ENCODE measurements at places on chromosomes 2 and 18.

- DNase-seq, result no peak
Measured at GRCh38 chr2:26550276-26551015, 72.5 kb upstream of the OTOF start.

DNA sequence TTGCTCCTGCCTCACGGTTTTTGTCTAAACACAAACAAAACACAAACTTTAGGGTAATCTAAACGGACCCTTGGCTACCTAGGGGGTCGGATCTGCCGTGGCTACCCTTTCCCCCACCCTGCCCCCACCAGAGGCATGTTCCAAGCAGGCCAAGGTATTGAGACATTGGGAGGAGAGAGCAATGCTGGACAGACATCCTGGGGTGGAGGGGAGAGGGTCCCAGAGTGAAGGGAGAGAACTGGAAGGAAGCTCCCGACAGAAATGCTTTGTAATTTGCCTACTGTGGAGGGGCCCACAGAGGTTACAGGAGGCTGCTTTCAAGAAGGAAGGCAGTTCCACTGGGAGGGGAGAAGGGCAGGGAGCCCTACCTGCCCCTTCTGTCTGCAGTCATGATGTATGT, 13.9 kb upstream of the MAT2A start:
- no peak for DNase-seq

- DNase-seq, result no peak
Measured at GRCh38 chr18:4748975-4749374, 293.9 kb upstream of the DLGAP1 start.

GRCh38 chr2:5959836-5960820, 267.9 kb downstream of the SOX11 start:
- no peak for DNase-seq

DNA sequence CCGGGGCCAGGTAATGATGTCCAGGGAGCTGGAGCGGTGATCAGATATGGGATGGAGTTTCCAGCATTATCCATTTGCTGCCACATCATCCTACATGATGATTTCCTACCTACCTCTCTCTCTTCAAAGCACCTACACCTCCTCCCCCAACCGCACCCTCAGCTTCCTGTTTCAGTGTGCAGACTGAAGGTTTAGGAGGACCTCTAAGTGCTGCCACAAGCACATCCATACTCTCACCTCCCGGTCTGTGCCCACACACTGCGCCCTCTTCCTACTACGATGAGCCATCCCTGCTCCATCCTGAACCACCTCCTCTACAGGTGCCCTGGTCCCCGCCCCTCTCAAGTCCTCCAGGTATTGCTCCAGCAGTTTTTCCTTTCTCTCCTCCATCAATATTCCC, 123.7 kb downstream of the ALPK2 start:
- no peak for DNase-seq

- no peak for DNase-seq
Measured at GRCh38 chr2:131365452-131365851, 1.5 kb upstream of the RAB6D start.

DNA sequence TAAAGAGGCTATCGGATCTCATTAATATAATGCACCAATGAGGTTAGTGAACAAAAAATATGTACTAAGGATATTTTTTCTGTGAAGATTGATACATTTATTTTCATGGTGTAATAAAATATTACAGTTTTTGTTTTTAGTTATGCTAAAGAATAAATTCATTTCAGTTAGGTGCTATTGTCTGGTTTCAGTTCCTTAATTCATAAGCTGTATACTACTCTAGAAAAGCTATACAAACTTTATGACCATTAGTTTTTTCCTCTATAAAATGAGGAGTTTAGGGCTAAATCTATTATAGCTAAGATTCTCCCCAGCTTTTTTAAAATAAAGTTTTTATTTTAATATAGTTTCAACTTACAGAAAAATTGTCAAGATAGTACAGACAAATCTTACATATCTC, 1311.7 kb upstream of the NXPH2 start:
- no peak for DNase-seq

- DNase-seq, result no peak
Measured at GRCh38 chr2:8546612-8547283, 135.1 kb upstream of the ID2 start.

DNA sequence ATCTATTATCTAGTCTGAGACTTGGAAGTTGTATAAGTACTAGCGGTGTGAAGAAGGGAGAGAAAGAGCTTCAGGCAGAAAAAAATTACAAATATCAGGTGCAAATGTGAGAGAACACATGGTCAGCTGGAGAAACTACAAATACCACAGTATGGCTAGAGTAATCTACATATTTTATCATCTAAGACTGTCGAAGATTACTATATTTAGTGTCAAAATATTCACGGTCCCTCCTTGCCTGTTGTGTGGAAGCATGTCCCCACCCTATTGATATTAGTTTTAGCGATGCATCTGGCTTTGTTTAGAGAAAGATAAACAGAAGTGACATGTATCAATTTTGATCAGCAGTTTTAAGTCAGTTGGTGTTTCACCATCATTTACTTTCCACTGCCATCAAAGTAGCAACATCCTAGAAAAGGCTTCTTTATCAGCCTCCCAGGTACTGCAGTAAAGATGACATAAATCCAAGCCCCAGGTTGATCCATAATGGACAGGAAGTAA, 90.5 kb upstream of the ITGA4 start:
- no peak for DNase-seq

- peak; percentile 18 for DNase-seq
Measured at GRCh38 chr2:108621087-108621559, 86.9 kb downstream of the LIMS1 start.

- DNase-seq, result no peak
Measured at GRCh38 chr2:149743842-149744448, 156.4 kb upstream of the MMADHC start.

- DNase-seq, result no peak
Measured at GRCh38 chr2:12678186-12678585, 38.5 kb upstream of the TRIB2 start.

GRCh38 chr2:215357660-215358059, 45.8 kb downstream of the ATIC start:
- no peak for DNase-seq

GRCh38 chr2:71463342-71463654, 9.9 kb downstream of the DYSF start:
- DNase-seq, result no peak

DNA sequence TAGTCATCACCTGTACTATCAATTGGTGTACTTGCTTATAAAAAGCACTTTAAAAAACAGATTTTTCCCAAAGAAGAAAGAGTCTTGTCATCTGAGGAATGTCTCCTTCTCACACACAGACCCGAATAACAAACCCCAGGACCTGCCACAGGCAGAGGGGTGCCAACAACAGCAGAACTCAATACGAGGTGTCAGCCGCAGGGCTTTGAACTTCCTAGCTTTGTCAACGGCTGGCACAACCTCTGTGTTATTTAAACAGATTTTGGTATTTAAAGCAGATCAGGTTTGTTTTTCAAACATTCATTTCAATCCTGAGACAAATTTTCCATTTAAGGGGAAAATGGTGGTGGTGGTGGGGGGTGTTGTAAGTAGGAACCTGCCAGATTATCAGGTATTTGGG, 138.4 kb upstream of the RIOK3 start:
- no peak for DNase-seq

GRCh38 chr18:78721238-78721875, 258.3 kb upstream of the SALL3 start:
- DNase-seq, result no peak

GRCh38 chr18:39958876-39959275, 1996.2 kb upstream of the PIK3C3 start:
- DNase-seq, result no peak

DNA sequence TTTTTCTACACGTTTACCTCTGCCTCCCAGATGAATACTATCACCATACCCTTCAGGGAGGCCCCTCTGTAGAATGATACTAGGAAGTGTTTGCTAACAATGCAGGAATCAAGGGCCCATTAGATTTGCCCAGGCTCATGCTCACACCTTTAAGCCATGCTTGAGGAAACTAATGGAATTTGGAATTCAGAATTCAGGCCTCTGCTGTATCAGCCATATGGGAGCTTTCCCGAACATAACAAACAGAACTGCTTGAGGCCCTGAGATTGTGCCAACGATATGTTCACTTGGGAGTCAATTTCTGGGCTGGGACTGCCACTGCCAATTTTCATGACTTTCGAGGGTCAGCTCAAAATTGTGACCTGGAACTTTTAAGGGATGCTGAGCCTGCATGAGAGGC, 282.5 kb downstream of the CLIP4 start:
- DNase-seq, result no peak

GRCh38 chr2:49296107-49296867, 142.0 kb upstream of the FSHR start:
- DNase-seq, result no peak

GRCh38 chr2:28322981-28323396, 69.7 kb upstream of the FOSL2 start:
- no peak for DNase-seq

GRCh38 chr18:3014503-3015203, 1.7 kb upstream of the LPIN2 start:
- DNase-seq, result no peak

DNA sequence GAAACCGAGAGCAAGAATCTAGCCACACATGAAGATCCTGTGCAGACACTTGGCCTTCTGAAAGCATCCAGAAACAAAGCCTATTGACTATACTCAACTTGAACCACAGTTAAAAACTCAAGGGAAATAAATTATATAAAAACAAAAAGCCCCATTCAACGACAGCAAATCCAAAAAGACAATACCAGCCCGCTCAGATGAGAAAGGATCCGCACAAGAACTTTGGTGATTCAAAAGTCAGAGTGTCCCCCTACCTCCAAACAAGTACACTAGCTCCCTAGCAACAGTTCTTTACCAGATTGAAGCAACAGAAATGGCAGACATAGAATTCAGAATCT, 163.2 kb downstream of the WDPCP start:
- no peak for DNase-seq

DNA sequence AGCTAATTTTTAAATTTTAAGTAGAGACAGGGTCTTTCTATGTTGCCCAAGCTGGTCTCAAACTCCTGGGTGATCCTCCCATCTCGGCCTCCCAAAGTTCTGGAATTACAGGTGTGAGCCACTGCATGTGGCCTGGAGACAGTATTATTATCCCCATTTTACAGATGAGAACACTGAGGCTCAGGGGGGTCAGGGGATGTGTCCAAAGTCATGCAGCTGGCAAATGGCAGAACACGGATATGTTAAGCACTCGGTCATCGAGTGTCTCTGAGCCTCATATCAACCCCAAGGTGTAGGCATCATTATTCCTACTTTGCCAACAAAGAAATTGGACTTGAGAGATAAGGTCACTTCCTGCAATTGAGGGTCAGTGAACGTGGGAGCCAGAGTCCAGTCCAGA, 12.6 kb downstream of the KCNK3 start:
- no peak for DNase-seq

- DNase-seq, result peak; percentile 60
Measured at GRCh38 chr2:14903709-14904374, 271.3 kb downstream of the LRATD1 start.

DNA sequence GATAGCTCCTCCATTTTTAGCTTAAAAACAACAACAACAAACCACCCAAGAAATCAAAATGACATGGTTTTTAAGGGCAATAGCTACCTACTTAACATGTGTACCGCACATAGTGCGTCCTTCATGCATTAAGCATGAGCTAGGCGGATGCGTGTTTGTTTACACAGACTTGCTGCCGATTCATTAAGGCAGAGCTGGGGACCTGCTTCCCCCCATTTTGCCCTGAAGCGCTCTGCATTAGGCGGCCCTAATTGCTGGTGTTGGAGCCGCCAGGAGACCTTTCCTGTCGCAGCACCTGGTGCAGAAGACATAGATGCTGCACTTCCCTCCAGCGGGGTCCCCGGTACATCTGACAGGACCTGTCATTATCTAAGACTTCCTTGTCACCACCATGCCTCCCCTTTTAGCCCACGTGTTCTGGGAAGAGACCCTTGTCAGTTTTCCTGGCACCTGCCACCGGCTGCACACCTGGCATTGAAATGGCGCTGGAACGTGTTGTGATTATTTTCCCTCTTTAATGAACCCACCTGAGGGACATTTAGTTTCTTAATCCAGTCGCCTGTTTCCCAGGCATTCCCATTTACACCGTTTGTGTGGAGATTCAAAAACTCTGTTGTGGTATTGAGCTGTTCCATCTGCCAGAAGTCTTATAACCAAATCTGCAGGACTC, 261.1 kb upstream of the RAB12 start:
- no peak for DNase-seq

GRCh38 chr2:226643030-226643945, 156.3 kb downstream of the IRS1 start:
- DNase-seq, result no peak

- DNase-seq, result no peak
Measured at GRCh38 chr2:231181860-231182512, 16.4 kb upstream of the ARMC9 start.

- DNase-seq, result peak; percentile 16
Measured at GRCh38 chr2:39513641-39514094, 76.6 kb upstream of the MAP4K3 start.

DNA sequence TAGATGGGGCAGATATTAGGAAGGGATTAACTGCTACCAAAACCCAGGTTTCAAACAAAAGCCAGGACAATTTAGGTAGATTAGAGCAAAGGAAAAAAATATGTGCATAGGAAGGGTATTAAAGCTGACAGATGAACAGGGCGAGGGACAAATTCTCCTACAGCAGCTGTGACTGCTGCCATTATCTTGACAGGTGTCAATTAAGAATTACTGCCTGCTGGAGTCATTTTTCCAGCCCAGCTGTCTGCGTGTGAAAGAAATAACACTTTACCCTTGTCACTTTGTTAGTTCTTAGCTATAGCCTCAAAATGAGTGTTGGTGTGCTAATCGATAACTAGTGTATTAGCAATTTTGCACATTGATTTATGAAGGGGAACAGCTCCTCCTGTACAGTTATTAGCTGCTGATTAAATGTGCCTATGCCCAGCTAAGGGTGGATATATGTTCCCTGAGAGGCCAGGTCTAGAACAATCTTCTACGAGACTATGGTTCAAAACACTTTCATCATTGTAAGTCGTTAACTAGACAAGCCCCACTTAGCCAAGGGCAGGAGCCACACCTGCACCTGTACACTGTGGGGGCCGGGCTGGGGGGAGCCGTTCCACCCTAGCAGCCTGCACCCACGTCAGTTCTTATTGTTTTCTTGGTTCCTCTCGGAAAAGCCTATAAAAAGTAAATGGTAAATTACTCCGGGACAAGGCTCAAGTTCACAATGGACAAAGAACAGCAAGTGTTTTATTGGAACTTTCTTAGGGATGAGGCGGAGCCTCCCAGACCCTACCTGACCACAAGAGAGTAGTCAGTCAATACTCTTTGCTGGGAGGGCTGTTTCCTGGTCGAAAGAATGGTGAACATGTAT, 7.7 kb downstream of the TSHZ1 start:
- DNase-seq, result no peak

DNA sequence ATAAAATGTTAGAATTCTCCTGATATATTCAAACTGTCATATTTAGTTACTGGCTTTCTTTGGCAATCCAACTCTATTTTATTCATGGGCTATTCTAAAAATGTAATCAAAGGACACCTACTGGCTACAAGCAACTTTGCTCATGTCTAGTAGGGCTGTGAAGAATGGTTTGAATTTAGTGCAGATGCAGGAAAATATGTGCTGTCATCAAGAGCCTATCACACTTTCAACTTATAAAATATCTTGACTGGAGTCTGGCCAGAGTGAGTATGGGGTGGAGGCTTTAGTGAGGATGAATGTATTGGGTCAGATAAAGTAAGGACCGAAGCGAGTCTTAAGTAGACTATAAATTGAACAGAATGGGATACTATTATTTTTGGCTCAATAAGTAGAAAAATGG, 343.4 kb upstream of the SPRED2 start:
- DNase-seq, result no peak
